Stimulated activated CD8-positive, alpha-beta memory T cell treated with anti-CD3 and anti-CD28 coated beads, Interleukin-4, amount 100 ng/mL, for 48 hours (primary cell): ENCODE measurements at places on chromosomes 2 and 18.

GRCh38 chr2:145325485-145325884 lies 805.6 kb upstream of the ZEB2 start:
- no peak for DNase-seq

- DNase-seq: no peak
Measured at GRCh38 chr2:12017499-12018157, 271.2 kb downstream of the LPIN1 start.

DNA sequence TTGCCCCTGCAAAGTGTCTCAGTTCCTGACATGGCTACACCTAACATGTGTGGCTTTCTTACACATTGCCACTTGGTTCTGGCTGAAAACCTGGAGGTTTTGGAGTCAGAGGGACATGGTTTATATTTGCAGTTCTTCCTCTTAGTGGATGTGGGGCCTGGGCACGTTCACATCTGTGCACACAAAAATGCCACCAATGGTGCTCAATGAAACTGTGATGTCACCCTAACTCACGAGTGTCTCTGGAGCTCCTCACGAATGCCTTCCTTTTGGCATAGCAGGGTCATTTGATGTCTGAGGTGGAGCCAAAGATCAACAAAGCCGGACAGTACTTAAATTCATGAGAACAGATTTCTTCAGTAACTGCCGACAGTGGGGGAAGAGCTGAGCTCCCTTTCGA lies 231.7 kb upstream of the HS6ST1 start:
- DNase-seq: no peak

DNA sequence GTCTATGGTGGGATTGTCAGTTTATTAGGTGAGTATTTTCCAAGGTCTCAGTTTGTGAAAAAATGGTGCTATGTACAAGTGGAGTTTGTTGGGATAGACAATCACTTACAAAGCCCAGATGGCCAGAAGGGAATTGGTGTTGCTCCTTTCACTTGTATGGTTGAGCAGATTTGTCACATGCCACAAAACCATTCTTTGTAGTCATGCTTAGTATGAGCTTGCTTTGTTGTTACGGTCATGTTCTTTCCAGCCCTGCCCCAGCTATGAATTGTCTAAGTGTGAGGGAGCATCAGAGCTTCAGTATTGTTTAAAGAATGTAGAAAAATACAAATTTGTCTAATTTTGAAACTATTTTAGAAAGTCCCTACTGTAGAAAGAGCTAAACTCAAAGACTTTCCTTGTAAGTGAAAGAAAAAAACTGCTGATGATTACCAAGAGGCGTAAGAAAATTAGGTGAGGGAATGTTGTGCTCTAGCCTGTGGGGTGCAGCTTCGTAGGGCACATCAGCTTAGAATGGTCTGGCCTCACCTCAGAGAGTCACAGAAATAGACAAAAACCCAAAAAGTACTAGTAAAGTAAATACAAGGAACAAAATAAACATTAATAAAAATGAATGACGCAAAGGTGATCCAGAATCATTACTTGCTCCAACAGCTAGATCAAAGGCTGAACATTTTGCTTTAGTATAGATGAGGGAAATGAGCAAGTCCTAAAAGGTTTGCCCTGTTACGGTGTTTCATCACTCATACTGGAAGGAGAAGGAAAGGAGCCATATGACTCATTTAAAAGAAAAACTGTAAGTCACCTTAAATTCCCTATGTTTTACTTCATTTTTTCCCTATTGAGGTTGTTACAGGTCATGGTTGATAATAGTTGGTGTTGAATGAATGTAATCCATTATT lies 9.2 kb downstream of the TGIF1 start:
- no peak for DNase-seq

DNA sequence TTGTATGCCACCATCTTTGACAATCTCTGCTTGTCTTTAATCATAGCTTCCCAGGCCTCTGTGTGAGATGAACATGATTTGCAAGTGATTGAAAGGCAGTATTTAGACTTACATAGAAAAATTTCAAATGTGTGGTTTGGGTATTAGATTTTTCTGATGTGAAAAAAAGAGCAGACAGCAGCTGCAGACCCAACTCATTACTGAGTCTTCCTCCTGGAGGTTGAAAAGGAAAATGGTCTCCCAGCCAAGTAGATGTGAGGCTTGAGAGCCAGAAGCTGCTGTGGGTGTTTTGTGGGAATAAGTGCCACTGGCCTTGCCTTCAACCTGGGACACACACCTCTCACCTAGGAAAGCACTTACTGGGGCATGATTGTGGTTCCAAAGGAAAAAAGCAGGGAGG lies 92.5 kb downstream of the KCTD18 start:
- no peak for DNase-seq

DNA sequence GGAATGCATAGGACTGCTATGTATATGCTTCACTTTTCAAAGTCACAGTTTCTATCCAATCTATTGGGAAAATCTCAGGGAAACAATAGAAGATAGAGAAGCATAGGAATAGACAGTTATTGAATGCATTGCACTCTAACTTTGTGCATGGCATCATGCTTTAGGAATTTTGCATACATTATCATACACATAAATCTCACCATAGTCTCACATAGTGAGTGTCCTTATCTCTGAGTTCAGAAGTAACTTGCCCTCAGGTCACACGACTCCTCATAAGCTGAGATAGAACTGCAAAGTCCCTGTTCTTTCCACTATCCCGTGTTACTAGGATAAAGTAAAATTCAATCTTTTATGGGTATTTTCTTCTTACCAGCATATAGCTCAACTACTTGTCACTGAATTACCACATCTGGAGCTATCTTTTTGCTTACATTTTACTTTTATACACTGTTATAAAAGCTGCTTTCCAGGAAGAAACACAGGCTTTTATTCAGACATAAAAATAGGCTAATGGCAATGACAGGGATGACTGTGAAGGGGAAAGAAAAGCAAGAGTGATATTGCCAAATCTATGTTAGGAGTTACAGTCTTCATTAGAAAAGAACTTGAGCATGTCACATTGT lies 666.9 kb downstream of the XIRP2 start:
- DNase-seq: no peak
